ENCODE measurements at places on chromosomes 12 and 14.

GRCh38 chr12:91866566-91866965, 279.1 kb downstream of the BTG1 start:
- no peak for DNase-seq

GRCh38 chr12:30794020-30794419, 39.3 kb upstream of the CAPRIN2 start:
- DNase-seq = no peak

DNA sequence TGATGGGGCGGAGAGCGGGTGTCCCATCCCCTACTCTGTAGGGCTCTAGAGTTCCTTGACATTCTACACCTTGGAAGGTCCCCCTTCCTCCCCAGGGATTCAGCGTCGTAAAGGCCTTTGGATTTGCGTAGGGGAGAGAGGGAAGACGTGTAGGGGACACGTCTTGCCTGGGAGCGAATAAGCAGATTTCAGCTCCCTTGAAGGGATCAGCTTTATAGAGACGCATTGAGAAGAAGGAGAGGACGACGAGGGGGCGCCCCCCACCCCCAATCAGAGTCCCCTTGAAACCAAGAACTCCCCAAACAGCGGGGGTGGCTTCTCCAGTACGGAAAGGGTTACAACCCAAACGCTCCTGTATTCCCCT, 324 bp downstream of the CALCOCO1 start:
- no peak for DNase-seq

GRCh38 chr12:12705838-12706520, 10.0 kb upstream of the GPR19 start:
- no peak for DNase-seq

GRCh38 chr14:72888636-72889201, 5.2 kb downstream of the DPF3 start:
- DNase-seq = no peak

GRCh38 chr14:73780391-73780790, 66.2 kb upstream of the PNMA1 start:
- no peak for DNase-seq

- no peak for DNase-seq
Observed at GRCh38 chr14:89280600-89280999, 136.4 kb downstream of the FOXN3 start.

DNA sequence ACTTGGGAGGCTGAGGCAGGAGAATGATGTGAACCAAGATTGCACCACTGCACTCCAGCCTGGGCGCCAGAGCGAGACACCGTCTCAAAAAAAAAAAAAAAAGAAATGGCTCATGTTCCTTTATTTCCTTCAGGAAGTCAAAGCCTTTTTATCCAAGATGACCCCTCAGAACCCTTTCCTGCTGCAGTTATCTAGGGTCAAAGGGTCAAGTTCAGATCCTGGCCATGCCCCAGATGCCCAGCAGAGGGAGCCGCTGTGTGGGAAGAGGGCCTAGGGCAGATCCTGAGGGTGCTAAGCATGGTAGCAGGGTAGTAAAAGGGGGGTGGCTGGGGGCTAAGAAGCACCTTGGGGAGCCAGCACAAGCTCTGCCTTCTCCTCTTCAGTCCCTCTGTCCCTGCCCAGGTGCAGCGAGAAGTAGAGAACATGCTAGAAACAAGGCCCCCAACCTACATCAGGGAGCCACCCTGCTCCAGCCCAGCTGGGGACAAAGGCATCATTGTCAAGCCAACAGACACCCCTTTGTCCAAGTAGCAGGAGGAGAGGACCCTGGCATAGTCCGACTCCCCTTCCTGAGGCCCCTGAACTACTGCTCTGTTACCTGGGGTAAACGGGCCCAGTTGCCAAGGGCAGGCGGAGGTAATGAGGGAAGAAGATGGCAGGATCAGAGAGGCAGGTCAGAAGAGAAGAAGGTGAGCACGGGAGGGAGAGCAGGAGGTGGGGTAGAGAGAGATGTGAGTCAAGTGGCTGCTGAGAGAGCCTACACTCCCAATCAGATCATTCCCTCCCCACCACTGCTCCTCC, 6.5 kb downstream of the NFE2 start:
- peak; percentile 27 for DNase-seq

DNA sequence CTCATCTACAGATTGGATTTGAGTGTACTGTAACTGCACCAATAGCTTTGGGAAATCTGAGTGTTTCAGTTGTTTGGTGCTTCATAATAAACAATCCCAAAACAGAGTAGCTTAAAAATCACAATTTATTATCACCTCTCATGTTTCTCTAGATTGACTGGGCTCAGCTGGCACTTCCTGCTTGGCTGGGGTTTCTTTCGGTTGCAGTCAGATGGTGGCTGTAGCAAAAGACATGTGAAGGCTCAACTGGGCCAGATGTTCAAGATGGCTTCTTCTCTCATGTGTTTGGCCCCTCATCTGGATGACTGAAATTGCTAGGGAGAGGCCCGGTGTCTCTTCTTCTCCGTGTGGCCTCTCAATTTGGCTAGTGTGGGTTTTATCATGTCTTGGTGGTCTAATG, 12.1 kb upstream of the BMP4 start:
- DNase-seq = no peak

DNA sequence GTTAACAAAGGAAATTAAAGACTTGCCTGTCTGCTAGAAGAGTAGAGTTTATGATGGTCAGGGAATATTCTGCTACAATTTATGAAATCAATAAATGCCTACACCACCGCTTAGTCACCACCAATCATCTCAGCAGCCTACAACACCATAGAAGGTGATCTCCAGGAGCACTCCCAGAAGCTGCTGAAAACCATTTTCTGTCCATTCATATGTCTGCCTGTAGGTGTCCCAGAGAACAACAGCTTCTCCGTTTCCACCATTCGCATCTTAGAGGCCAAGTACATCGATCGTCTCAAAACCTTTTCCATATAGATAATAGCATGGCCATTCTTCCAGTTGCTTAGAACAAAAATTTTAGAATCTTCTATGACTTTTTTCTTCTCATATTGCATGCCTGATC, 303.4 kb downstream of the KCNC2 start:
- DNase-seq = no peak

- DNase-seq = no peak
Observed at GRCh38 chr12:95258803-95259202, 41.2 kb downstream of the VEZT start.

DNA sequence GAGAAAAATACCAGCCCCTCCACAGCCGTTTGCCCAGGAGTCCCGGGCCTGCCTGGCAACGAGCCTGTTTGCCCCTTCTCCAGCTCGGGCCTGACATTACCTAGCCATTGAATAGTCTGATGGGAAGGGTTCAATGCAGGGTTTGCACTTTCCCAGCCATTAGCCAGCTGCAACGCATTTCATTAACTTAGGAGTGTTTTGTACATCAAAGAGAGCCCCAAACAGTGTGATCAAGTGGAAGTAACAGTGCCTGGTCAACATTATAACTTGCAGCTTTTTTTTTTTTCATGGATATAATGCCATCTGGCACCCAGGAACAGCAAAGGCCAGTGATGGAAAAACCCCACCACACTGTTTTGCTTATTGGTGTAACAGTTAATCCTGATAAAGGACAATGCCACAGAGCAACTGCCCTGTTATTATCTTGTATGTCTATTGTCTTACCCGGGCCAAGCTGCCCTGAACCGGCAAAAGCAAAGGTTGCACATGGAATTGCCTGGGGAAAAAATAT, 38.0 kb downstream of the BTG1 start:
- no peak for DNase-seq

DNA sequence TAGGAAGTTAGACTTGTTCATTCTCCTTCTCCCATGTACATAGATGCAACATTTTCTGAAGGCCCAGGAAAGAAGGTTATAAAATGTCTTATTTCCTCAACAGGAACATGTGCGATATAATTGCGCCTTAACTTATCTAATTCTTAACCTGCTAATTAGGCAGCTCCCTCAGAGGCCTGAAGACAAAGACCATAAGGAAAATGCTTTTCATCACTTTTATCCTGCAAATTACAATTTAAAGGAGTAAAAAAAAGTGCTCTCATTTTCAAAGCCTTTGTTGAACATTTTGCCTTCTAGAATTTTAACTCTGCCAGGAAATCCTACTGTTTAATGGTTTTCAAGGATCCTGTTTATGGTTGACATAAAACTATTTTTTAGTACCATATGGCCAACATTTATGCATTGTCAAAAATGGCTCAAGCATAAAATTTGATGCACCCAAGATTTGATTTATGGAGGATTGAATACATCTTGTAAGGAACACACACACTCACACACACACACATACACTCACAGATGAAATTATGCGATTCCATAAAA, 660.4 kb upstream of the TMEM132C start:
- DNase-seq = no peak

DNA sequence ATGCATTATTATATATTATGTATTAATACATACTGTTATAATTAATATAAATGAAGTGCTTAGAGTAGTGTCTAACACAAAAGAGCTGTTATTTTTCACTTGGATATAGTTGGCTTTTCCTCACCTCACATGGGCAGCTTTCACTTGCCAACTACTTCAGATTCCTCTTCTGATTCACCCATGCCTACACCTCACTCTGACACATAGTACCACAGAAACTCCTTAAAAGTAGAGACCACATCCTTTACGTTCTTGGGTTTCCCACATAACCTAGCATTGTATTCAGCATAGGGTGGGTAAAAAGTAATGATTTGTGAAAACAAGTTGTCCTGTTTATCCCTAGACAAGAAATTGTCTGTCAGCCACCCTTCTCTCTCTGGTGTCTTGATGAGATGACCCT, 61.0 kb downstream of the DIO2 start:
- DNase-seq = no peak

DNA sequence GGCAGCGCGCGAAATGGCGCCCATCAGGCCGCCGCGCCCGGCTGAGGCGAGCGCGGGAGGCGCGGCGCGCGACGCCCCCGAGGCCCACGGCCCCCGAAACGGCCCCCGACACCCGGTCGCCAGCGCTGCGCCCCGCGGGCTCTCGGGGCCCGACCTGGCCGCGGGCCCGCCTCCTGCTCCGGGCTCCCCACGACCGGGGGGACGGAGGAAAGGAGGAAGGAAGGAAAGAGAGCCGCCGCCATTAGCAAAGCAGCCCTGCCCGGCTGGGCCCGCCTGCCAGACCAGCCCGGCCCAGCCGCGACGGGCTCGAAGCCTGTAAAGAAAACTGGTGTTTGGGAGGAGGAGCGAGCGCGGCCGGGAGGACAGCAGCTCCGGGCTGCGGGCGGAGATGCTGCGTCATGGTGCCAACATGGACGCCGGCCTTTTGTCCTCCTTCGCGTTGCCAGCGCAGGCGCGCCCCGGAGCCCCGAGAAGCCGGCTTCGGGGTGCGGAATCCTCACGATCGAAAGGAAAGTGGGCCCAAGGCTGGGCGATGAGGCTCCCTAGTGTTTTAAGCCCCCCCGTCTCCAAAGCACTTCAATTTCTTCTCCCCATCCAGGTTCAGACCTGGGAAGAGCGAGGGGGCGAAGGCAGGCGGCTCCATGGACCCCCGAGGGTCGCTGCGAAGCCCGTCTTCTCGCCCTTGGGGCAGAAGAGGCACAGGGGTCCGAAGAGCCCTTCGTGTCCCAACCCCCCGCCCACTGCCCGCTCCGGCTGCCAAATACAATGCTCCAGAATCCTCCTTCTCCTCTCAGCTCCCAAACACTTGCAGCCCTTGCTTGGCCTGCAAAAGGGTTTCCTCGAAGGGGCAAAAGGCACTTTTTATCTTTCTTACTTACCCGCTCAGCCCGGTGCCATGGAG, 2.9 kb upstream of the SETD1B start:
- DNase-seq = peak; percentile 57

- no peak for DNase-seq
Observed at GRCh38 chr12:131418121-131418520, 292.8 kb upstream of the SFSWAP start.

DNA sequence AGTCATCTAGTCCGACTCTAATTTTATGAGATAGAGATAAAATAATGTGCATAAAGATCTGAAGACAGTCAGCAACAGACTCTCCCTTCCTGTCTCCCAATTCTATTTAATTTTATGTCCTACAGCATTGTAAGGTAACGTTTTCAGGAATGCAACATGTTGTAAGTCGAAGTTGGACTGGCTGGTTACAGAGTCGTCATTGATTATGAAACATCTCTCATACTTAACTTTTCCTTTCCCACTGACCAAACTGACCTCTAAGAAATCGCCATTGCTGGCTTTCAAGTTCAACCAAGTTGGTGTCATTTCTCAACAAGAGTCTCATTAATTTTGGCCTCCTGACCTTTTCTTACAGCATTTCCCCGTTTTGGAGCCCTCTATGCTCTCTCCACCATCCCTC, 4.9 kb upstream of the RIC8B start:
- DNase-seq = no peak

GRCh38 chr14:63438065-63438757, 105.0 kb downstream of the PPP2R5E start:
- no peak for DNase-seq

DNA sequence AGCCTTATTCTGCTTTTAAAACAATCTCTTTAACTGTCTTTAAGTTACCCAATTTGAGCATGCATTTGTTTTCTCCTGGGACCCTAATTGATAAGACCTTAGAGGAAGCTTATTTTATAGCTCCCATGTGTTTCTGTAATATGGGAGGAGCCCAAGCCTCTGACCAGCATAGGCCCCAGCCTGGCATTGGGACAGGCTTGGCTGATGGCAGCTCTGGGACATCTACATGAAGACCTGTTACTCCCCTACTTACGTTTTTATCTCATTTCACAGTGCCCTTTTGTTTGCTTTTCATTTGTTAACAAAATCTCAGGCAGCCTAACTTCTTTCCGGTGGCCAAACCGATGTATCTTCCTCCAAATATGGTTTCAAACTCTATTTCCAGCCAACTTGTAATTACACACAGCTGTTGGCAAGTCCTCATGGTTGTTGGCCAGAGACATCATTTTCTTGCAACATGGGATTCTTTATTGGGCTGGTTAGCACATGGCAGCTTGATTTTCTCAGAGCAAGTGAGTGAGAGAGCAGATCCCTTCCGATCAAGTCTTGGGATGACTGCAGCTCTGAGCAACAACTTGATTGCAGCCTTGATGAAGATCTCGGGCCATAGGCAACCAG, 1117.5 kb downstream of the AACS start:
- DNase-seq = no peak

DNA sequence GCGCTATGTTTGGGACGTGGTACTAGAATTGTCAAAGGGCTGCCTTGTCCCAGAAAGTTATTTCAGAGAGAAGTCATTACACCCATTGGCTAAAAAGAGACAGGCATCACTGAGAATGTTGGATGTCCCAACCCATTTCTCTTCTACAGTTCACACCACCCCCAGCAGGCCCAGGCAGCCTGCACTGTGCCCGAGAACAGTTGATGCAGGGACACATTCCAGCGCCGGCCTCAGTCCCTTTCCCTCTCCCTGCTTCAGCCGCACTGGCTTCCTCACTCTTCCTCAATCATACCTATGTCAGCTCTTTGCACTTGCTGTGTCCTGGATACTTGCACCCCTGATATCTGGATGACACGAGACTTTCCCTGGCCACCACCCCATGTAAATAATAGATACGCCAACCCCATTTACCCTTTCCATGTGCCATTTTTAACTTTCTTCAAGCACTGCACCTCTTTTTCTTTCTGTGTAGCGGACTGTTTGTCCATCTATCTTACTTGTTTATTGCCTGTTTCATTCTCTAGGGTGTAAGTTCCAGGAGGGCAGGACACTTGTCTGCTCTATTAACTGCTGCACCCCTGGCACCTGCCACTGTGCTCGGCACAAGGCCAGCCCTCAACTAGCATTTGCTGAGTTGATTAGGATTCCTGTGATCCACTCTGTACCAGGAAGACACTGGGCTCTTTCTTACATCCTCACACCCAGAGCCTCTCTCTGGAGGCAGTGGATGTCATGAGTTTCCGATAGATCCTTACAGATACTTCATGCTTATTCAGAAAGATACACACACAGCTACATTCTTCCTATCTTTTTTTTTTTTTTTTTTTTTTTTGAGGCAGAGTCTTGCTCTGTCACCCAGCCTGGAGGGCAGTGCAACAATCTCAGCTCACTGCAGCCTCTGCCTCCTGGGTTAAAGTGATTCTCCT, 76.6 kb upstream of the CEP83 start:
- no peak for DNase-seq
